NCI-H2107 (cell line): ENCODE measurements at places on chromosomes 7 and 10.

- DNase-seq, result no peak
These were observed 8.8 kb downstream of the MXI1 start for GRCh38 chr10:110216240-110216639.

- no peak for DNase-seq
These were observed 9.6 kb downstream of the NANOS1 start for GRCh38 chr10:119039161-119039560.

DNA sequence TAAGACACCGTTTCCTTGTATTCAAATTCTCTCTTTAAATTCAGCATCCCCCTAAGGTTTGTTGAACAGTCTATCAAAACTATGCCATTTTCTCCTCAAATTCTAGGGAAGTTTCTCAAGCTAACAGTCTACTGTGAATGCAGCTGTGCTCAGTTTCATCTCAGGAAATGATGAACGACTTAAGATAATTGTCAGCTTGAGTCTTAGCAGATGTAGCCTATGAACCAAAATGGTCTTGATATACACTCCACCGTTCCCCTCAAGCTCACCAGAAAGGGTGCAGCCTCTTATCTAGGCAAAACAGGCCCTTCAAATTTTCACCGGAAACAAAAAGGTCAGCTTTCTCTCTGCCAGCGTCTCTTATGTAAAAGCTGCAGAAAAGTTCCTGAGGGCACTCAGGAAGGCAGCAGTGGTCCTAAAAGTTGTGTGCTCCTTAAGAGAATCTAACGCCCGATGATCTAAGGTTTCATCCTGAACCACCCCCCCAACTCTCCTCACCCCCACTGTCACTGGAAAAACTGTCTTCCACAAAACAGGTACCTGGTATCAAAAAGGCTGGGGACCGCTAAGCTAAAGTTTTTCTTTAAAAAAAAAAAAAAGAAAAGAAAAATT is 2.1 kb downstream of the DNAJC9 start:
- no peak for DNase-seq

- no peak for DNase-seq
These were observed 58.6 kb downstream of the CCNY start for GRCh38 chr10:35394934-35395333.

DNA sequence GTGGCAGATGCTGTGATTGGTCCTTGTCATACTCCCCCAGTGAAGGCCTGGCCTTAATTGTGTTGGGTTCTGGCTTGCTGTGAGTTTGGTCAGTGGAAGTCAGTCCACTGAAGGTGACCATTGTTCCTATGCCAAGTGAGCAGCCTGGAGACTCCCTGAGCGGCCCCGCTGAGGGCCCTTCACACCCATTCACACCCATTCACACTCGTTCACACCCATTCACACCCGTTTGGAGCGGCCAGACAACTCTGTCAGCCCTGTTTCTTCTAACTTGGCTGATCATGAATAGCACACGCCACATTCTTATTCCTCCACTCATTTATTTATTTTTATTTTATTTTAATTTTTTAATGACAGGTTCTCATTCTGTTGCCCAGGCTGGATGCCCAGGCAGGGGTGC is 61.5 kb downstream of the C10orf120 start:
- no peak for DNase-seq

GRCh38 chr10:13803566-13804554 is 217.1 kb downstream of the PRPF18 start:
- no peak for DNase-seq

DNA sequence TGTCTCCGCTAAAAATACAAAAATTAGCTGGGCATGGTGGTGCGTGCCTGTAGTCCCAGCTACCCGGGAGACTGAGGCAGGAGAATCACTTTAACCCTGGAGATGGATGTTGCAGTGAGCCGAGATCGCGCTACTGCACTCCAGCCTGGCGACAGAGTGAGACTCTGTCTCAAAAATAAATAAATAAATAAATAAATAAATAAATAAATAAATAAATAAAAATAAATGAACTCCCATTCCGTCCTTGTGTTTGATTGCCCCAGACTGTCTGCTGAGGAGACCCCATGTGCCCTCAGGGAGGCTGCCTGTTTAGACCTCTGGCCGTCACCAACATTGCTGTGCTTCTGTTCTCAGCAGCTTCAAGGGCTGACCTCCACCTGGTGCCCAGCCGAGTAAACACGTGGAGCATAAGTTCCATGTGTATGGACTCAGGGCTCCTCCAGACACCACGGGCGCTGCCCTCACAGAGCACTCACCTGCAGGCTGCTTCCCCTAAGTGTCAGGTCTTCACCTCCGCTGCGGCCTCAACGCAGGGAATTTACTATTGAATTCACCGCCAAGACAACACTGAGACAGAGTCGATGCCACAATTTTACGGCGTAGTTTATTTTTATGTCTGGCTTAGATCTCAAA is 32.0 kb downstream of the VOPP1 start:
- no peak for DNase-seq

GRCh38 chr7:132545756-132546155 is 30.5 kb downstream of the PLXNA4 start:
- DNase-seq, result no peak

DNA sequence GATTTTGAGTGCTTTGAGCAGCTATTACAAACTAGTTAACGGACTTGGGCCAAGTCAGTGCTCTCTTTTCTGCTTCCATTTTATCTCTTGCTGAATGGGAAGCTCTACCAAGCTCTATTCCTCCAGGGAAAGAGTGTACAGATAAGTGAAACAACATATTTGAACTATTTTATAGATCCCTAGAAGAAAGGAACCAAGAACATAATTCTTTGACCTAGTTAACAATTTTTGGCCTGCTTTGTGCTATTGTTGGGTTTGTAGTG is 244.8 kb downstream of the PRKG1 start:
- DNase-seq, result no peak

GRCh38 chr7:70574970-70575799 is 556.8 kb upstream of the GALNT17 start:
- DNase-seq, result peak; percentile 37

GRCh38 chr7:35617041-35617440 is 77.9 kb downstream of the HERPUD2 start:
- DNase-seq, result no peak

GRCh38 chr7:45717537-45718235 is 143.5 kb downstream of the ADCY1 start:
- DNase-seq, result no peak

- DNase-seq, result no peak
These were observed 37.1 kb downstream of the MASTL start for GRCh38 chr10:27192284-27192683.

GRCh38 chr10:109743146-109743545 is 180.2 kb downstream of the XPNPEP1 start:
- DNase-seq, result no peak

DNA sequence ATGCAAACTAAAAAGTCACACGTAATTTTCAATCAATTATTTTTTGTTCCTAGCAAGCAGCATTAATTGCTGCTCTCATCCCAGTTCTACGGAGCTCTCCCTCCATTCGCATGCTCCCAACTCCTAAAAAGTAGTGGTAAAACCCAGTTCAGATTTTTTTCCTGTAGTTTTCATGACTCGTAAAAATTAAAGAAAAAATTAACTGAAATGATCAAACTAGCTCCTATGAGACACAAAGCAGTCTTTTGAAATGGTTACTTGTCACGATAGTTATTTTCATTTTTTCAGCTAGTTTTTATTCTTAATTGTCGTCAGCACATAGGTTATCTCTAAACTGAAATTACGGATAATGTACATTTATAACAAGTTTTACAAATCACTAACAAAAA is 1.8 kb downstream of the HNRNPA2B1 start:
- DNase-seq, result no peak

DNA sequence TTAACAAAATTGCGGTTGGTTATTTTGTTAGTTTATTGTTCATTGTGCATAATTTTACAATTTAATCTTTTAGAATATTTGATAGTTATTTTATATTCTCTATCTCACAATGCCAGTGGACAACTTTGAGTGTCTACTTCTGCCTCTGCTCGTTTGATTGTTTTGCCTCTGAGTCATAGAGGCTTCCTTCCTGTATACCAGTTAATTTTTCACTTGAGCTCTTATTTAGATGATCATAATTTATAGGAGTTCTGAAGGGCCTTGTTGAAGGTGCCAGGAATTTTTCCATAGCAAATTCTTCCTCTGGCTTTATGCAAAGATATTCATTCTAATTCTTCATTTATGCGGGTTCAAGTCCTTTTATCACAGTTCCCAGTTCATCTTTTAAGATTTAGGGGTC is 5.2 kb upstream of the MALRD1 start:
- DNase-seq, result no peak

DNA sequence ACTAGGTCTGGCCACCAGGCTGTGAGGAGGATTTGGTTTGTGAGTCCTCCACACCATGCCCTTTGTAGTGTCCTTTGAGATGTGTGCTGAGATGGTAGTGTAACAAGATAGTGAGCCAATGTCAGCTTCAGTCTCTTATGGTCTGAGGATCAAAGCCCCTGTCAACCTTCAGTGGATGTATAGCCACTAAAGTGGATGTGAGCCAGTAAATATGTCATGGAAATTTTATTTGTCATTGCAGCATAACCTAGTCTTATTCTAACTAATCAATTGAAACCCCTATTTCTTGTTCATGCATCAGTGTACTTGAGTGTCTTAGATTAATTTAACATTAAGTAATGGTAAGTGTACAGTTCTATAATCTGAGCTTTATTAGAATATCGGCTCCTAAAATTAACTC is 51.0 kb upstream of the WAC start:
- DNase-seq, result no peak

DNA sequence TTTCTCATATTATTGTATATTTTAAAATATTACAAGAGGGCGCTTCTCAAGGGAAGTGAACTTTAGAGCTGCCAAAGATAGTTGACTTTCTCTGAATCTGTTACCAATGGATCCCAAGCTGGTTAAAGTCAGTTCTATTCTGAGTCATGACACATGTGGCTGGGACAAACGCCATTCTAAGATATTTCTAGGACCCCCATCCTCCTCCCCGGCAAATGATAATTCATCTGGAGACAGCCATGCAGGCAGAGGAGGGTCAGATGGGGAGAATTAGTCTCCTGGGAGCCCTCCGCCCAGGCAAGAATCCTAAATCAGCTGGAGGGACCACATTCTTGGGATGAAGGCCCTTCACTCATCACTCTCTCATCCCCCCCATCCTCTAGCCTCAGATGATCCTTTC is 187.7 kb downstream of the GFRA1 start:
- no peak for DNase-seq

GRCh38 chr7:150717814-150718420 is 1.5 kb downstream of the GIMAP1 start:
- no peak for DNase-seq

- DNase-seq, result no peak
These were observed 87.3 kb upstream of the TRIL start for GRCh38 chr7:29045258-29046086.

DNA sequence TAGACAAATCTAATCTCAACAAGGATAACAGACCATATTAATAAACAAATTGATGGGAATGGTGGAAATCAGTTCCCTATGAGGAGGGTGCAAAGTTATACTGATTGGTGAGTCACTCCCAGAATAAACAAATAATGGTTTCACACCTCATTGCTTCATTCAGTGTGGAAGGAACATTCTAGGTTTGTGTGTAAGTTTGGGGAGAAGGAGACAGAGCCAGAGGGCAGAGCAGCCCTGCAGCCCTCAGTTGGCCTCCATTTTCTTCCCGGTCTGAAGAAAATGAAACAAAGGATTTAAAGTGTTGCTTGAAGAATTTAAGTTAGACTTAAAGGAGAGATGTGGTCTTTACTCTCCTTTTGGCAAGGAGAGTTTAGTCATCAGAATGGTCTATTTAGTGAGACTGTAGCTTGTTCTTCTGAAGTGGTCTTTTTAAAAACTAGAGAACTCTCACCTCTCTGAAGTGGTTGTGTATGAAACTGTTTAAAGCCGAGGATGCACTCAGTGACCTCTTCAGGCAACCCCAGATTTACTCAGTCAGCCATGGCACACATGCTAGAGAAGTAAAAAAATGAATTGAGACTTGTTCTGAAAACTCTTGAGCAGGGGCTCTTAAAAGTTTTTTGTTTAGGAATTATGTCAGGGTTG is 27.2 kb downstream of the IKZF1 start:
- DNase-seq, result no peak

- no peak for DNase-seq
These were observed 1.6 kb downstream of the GLUD1 start for GRCh38 chr10:87092861-87093631.

DNA sequence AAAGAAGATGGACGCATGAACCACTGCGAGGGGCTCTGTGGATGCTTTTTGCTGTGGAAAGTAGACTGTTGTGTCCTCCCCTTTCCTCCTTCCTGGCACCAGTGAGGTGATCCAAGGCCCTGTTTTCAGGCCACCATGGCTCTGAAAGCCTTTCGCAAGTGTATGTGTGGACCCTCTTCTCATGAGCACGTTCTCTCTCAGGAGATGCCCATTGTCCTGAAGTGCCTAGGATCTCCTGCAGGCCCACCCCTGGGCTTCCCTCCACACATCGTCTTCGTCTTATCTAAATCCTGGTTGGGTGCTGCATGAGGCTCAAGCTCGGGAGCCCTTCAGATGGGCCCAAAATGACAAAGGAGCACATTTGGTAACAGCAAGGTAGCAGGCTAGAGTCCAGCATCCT is 188.2 kb downstream of the PTPN20 start:
- no peak for DNase-seq

- DNase-seq, result no peak
These were observed 52.4 kb downstream of the PDIA4 start for GRCh38 chr7:148975896-148976295.

DNA sequence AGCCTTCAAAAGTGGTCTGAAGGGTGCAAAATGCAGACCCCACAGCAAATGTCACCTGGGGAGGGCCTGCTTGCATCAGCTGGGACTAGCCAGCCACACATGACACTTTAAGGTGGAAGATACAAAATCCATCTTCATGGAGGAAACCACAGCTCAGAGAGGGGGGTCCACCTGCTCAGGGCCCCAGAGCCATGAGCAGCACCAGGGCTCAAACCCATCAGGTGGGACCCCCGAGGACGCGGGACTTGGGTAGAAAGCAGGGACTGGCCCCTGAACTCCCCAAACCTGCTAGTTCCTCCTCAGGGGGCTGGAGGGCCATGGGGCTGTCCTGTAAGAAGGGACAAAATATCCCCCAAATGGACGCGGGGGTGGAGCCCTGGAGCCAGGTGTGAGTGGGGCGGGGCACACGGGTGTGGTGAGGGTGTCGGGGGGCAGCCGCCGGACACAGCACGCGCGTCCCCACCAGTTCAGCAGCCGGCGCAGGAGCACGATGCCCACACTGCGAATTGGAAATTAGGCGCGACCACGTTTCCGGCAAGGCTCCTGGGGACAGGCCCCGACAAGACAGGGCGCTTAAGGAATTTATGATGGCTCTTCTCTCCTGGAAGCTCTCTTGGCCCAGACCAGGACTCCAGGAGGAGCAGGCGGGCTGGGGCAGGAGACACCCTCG is 8.0 kb downstream of the PDGFA start:
- DNase-seq, result no peak
